ENCODE measurements at places on chromosomes 3 and 15. TPM values are rescaled to one million over a fixed set of nuclear protein-coding genes. Genes with fewer than 3 reads are reported as not detected.

GRCh38 chr3:114730397-114730796 lies 416.7 kb downstream of the ZBTB20 start:
- DNase-seq, result no peak

DNA sequence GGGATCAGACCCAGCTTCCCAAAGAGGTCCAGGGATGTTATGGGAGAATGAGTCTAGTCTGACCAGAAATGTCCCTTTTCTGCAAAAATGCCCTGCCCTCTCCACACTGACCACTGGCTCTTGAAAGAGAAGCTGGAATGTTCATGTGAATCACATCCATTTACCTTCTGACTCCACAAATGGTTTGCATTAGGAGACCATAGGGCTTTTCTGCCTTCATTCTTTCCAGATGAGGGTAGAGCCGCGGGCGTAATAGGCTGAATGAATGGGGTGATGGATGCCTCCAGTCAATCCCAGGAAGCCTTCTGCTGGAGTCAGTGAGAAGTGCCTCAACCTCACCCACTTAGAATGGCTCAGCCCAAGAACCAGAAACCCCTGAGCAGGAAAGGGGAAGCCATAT lies 47.2 kb upstream of the IREB2 start:
- no peak for DNase-seq

GRCh38 chr15:85825719-85826118 lies 31.0 kb upstream of the KLHL25 start:
- no peak for DNase-seq

- DNase-seq, result no peak
These were observed 52.5 kb upstream of the AMOTL2 start for GRCh38 chr3:134426660-134427181.

DNA sequence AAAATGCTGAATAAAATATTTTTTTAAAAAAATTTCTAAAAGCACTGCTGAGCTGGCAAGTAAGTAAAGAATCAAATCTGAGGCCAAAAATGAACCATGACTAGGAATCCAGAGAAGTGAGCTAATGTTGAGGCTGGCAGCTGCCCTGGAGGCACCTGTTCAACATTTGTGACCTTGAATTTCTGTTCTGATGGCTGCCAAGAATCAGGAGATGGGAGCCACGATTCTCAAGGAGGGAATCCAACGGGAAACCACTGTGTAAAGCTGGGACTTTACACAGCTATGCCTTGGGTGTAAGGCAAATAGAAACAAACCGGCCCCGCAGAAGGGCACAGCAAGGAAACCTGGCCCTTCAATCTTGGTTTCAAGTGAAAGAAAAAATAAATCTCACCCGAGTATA lies 22.7 kb downstream of the HEG1 start:
- no peak for DNase-seq

The OGG1 gene
- 51.5 TPM for polyA plus RNA-seq

The MUC20 gene
- polyA plus RNA-seq, result 18.3 TPM

The PLSCR2 gene
- polyA plus RNA-seq, result 1.2 TPM

The NR2C2 gene
- 39.7 TPM for polyA plus RNA-seq

The CLCN2 gene
- polyA plus RNA-seq, result 13.3 TPM

The MELTF gene
- 3.2 TPM for polyA plus RNA-seq
